Esophagus squamous epithelium (tissue), 5 donors: ENCODE measurements at places on chromosomes 6 and 20.

DNA sequence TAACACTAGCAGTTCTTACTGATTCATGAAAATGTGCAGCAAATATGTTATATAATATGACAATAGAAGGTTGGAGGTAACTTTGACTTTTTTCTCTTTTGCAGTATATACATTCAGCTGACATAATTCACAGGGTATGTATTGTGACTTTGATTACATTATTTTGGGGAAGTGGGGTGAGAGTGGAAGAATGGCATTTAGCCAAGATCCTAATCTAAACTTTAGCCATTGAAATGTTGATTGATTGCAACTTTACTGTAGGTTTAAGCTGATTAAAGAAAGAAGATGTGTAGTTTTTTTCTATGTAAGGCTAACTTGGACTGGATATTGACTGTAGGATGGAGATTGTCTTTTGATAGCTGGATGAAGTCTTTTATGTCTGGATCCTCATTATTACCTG is 46.0 kb downstream of the MAPK14 start:
- no peak for DNase-seq

- no peak for DNase-seq
Measured at GRCh38 chr20:29299811-29300578, 1957.5 kb upstream of the DEFB115 start.

DNA sequence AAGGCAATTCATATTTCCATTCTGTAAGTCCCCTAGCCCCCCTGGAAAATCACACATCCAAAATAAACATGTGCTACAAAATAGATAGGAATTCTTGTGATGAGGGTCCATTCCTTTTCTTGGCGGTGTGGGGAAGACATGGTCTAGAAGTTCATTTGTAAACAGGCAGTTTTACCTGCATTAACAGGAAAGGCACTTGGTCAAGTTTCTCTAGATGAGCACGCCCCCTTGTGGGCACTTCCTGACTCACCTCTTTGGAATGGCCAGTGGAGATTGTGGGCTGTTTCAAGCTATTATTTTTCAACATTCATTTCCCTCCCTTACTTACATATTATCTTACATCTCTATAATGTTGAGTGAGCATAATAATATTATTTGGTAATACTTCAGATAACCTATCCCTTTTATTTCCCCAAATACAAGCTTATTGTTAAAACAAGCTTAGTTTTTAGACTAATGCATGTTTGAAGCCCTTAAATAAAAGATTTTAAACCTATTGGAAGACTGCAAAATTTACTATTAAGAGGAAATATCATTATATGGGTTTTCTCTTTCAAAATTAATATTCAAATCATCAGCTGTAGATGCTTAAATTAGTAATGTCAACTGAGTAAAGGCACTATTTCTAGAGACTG is 92.1 kb downstream of the TASP1 start:
- no peak for DNase-seq

DNA sequence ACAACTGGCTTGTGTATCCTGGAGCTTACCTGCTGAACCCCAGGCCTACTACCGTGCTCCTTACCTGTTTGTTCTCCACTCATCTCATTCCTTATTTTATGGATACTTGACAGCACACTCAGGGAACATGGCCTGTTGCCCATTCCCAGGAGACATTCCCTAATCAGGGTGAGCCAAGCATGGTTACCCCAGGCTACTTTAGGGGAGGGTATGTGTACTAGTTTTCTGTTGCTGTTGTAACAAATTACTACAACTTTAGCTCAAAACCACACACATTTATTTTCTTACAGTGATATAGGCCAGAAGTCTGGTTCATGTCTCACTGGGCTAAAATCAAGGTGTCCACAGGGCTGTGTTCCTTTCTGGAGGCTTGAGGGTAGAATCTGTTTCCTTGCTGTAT is 15.0 kb upstream of the TRAM2 start:
- no peak for DNase-seq

- no peak for DNase-seq
Measured at GRCh38 chr20:1376408-1377270, 16.2 kb downstream of the FKBP1A start.

DNA sequence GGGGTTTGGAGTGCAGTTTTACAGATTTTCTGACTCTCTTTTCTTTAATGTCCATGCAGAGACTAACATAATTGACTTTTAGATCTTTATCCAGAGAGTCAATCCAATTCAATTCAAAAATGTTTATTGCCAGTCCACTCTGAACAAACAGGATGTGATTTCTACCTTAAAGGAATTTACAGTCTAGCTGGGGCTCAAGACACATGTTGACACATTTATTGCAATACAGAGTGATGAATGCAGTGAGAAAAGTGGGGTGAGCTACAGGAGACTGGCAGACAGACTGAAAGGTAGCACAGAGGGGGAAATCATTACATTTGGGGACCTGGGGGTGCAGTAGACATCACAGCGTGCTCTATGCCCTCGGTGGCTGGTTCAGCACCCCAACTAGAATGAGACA is 193.9 kb downstream of the SLC24A3 start:
- no peak for DNase-seq

DNA sequence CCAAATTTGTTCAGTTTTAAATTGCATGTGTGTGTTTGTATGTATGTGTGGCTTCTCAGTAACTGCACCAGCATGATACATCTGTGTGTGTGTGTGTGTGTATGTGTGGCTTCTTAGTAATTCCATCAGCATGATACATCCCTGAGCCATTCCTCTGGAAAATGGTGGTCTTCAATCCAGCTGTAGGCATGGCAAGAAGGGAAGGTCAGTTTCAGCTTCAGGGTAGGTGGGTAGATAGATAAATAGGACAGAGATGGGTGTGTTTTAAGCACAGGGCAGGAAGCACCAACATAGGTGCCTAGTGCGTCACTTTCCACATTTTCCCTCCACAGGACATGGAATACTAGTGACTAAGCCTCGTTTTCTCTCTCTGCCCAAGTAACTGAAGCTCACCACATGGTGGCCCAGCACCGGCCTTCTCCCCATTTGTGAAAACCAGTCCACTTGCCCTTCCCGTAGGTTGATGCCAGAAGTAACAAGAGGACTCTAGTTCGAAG is 82.9 kb downstream of the RPP40 start:
- no peak for DNase-seq

GRCh38 chr6:53428886-53429285 is 80.1 kb upstream of the ELOVL5 start:
- DNase-seq: no peak

- DNase-seq: no peak
Measured at GRCh38 chr6:133501675-133502270, 260.6 kb downstream of the EYA4 start.

GRCh38 chr6:113381232-113381631 is 475.9 kb upstream of the MARCKS start:
- DNase-seq: no peak

DNA sequence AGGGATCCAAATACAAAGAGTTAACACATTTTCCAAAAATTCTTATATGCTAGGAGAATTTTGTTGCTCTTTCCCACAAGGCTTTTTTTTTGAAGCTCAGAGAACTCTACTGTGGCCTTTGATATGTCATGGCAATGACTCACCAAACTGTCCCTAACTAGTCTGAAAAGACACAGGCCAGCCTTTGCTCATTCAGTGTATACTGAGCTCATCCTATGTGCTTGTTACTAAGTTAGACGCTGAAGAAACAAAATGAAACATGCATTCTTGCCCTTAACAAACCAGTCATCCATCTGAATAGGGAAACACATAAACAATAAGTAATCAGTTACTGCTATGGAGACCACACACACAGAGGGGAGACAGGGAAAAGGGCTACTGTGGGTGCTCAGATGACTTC is 291.8 kb downstream of the FOXC1 start:
- DNase-seq: no peak

DNA sequence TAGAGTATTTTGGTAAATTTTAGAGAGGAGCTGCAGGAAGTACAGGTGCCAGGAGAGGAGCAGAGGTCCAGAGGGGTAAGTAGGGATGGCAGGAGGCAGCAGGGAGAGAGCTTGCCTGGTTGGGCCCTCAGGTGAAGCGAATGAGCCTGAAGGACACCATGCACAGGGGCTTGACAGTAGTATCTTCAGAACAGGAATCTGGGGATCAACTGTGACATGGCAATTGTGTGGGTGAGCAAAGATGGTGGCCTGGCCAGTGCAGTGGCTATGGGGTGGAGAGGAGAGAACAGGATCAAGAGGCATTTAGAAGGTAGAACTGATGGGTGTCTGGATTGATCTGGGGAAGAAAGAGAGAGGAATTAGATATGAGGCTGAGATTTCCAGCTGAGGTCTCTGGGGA is 68.7 kb upstream of the RNF24 start:
- DNase-seq: no peak

GRCh38 chr6:70412252-70413113 is 825 bp upstream of the FAM135A start:
- no peak for DNase-seq

- DNase-seq: no peak
Measured at GRCh38 chr20:2771631-2772080, 28.8 kb downstream of the CPXM1 start.

DNA sequence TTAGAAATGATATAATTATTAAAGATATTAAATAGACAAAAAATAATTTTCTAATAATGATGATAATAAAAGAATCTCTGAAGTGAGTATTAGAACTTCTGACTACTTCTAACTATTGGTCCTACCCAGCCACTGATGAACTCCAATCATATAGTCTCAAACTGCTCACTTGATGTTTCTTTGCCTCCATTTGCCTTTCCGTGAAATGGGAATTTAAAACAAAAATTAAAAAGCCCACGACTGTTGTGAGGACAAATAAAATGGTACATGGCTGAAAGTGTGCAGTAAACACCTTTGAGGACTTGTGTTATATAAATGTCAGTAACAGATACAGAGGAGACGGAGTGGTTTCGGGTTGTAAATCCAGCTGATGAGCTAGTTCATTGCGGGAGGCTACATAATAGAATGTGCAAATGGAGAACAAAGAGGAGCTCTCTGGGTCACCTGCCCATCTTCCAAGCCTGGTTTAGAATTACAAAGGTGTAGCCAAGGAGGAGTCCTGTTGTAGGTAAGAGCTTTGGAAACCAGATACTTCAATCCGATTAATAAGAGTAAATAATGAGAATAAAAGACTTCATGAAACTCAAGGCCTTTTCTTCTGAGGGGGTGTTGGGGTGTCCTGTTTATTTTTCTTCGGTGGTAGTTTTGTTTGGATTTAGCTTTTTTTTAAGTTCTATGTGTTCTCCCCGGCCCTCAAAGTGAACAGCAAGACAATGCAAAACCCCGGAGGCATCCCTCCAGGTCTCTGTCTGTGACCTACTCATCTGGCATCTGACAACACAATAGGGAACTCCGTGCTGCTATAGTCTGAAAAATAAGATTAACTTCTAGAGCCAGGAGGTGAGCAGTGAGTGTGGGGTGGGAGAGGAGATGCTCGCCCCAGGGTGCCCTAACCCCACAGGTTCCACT is 4.4 kb upstream of the PXDC1 start:
- no peak for DNase-seq

DNA sequence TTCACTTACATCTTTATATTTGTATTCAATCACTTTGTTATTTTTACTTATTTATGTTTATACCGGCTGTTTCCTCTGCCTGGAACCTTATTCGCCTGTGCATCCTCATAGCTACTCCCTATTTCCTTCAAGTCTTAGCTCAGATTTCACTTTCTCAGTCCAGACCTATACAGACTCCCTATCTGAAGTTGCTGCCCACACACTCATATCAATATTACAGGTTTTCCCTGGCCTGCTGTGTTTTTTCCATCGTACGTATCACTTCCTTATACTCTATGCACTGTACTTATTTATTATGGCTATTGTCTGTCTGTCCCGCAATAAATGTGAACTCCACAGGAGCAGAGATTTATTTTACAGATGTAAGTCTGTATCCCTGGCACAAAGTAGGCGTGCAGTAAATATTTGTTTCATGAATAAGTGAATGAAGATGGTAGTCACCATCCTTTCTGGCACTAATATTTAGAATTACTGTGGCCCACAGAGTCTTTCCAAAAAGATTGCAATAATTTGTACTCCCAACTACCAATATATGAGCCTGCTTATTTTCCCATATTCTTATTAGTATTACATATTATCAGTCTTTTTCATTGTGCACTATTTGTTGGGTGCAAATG is 64.9 kb downstream of the TNFAIP3 start:
- DNase-seq: no peak

DNA sequence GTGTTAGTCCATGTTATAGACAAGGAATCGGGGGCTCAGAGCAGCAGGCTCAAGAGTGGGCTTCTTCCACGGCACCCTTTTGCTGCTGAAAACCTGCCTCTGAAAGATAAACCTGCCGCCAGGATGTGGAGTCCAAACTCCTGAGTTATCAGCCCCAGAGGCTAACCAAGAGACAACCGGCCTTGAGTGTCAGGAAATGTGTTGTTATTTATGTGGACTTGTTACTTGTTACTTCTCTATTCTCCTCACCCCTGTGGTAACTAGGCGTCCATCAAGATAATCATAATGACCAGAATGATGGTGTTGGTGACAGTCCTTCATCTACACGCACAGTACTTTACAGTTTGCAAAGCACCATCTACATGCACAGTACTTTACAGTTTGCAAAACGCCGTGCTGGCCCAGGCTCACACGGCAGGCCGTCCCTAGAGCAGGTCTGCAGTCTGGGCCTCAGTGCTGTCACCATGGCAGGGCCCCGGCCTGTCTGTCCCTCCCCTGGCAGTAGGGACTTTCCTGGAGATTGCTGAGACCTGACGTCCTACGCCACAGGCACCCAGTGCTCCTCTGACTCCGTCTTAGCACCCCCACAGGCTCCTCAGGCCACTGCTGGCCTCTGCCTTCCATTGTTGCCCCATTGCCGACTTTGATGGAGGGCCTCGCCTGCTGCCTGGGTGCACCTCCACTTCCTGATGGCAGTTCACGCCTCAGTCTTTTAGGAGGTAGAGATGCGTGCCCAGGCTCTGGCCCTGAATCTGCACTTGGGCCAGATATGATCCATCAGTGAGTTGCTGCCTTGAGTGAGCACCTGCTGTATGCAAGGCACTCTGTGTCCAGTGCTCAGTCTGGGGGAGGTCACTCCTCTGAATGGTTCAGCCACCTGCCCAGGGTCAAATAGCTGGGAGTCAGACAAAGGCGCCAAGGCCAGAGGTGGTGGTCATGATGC is 9.1 kb upstream of the BPIFB4 start:
- DNase-seq: no peak

- no peak for DNase-seq
Measured at GRCh38 chr20:4507288-4507719, 214.4 kb upstream of the PRND start.

GRCh38 chr6:112348891-112349635 is 1.9 kb downstream of the RFPL4B start:
- no peak for DNase-seq

DNA sequence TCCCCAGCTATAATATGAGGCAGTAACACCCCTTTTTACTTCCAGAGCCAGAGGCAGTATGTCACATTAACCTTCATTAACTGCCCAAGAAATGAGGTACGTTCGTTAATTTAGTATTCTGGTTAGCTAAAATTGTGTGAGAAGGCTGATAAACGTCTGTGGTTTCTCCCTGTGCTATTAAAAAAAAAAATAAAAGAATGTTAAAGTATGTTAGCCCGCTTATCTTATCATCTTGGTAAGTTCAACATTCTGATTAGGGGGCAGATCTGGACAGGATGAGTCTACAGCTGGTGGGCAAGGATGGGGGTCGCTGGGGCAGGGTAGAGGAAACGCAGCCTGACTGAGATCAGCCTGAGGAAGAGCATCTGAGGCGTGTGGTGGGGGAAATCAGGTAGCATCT is 154.0 kb downstream of the PRL start:
- no peak for DNase-seq
